ENCODE measurements at places on chromosomes 5 and 9.

DNA sequence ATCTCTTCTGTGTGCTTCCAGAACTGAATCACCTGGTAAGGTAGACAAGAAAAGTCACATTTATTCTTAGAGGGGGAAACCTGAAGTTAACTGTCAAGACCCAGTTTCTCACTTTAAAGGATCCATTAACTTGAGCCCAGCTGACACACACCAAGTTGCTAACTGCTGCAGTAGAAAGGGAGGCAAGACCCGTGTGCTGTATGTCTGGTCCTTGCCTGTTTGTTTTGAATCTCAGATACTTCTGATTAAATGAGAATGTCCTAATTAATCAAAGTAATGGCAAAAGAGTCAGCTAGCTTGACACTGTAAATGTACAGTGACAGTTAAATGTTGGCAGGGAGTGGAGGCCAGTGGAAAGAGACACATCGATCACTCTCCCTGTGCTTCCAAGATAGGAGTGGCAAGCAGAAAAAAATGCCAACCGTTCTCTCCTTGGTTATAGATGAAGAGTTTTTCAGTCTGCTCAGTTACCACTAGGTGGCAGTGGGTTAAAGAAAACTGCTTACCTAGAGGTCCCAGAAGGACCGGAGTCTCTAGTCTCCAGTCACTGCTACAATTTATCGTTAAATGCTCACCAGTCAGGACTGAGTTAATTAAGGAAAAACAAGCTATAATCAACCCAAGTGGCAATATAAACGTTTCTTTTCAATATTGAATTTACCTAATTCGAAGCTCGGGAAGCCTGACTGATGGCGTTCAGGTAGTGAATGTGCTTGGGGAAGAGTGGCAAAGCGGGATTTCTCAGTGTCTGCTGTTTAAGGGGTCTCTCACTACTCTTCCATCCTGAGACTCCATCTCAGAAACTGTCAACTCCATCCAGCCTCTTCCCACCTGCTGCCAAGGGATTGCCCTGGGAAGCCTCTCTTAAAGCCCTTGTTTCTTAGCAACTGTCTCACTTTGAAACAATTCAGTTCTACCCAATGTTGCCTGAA lies 18.4 kb downstream of the LSM11 start:
- DNase-seq = peak; percentile 6

DNA sequence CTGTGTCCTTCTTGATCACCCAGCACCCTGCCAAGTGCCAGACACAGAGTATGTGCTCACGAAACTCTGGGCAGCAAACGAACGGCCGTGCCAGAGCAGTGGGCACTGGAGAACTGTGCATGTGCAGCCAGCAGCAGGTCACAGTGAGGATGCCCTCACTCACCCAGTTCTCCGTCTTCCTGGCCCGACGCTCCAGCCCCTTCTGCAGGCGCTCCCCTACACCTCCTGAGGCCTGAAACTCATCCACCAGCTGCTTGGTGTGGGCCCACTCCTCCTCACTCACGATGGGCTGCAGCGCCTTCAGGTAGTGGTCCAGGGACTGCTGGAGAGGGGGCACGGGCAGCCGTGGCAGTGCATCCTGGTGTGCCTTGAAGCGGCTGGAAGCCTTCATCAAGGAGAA lies 2.9 kb downstream of the CRAT start:
- no peak for DNase-seq

- no peak for DNase-seq
Measured at GRCh38 chr9:109857336-109857735, 77.3 kb downstream of the PALM2AKAP2 start.

GRCh38 chr5:171714851-171715250 lies 70.8 kb upstream of the SMIM23 start:
- peak; percentile 25 for DNase-seq

GRCh38 chr5:53262348-53262970 lies 152.9 kb upstream of the MOCS2 start:
- DNase-seq = peak; percentile 9

GRCh38 chr5:157160001-157160400 lies 6.1 kb downstream of the GARIN3 start:
- no peak for DNase-seq

DNA sequence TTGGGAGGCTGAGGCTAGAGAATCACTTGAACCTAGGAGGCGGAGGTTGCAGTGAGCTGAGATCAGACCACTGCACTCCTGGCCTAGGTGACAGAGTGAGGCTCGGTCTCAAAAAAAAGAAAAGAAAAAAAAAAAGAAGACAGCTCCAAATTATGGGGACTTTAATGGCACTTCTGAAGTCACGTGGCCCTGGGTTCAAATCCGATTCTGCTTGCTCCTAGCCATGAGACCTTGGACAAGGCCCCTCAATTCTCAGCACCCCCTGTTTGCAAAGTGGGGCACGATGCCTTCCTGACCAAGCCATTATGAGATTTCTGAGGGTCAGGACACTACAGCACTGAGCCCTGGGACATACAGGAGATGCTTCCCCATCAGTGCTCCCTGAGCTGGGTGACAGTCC lies 1.1 kb upstream of the ENG start:
- no peak for DNase-seq

DNA sequence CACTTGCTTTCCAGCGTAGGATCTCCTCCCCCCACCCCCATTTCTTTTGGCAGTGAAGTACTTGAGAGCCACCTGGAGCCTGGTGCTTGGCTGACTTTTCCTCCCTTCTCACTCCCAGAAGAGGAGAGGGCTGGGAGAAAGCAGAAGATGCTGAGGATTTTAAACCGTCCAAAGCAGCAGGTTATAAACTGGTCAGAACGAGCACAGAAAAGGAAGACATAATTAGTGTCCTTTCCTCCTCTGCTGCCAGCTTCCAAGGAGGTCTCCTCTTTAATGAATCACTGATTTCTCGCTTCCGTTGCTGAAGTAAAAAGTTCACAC lies 563 bp upstream of the FGF10 start:
- no peak for DNase-seq

DNA sequence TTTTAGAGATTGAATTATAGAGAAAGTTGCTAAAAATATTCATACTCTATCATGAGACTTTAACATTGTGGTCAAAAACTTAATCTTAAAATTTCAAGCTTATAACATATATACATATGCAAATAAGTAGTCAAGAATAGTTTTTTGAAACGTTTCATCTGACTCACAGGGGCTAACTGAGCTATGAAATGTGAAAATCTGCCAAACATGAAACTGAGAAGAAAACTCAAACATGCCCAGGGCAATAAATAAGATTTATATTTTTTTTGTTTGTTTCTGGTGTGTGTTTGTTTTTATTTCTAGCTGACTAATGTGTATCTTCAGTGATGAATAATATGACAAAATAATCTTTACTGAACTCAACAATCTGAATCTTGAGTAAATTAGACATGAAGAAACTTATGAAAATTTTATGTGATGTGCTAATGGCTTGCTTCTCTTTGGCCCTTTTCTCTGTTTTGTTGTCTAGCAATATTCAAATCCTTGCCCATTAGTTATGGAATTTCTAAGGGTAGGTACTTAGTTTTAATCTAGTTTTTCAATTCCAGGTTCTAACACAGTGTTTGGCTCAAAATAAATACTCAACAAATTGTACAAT lies 99.9 kb downstream of the FAM174A start:
- DNase-seq = no peak

GRCh38 chr5:159419576-159419975 lies 89.3 kb upstream of the IL12B start:
- DNase-seq = peak; percentile 15

GRCh38 chr5:172830876-172831662 lies 3.0 kb upstream of the ERGIC1 start:
- no peak for DNase-seq

- DNase-seq = peak; percentile 9
Measured at GRCh38 chr5:28766565-28767158, 1728.3 kb upstream of the CDH9 start.

DNA sequence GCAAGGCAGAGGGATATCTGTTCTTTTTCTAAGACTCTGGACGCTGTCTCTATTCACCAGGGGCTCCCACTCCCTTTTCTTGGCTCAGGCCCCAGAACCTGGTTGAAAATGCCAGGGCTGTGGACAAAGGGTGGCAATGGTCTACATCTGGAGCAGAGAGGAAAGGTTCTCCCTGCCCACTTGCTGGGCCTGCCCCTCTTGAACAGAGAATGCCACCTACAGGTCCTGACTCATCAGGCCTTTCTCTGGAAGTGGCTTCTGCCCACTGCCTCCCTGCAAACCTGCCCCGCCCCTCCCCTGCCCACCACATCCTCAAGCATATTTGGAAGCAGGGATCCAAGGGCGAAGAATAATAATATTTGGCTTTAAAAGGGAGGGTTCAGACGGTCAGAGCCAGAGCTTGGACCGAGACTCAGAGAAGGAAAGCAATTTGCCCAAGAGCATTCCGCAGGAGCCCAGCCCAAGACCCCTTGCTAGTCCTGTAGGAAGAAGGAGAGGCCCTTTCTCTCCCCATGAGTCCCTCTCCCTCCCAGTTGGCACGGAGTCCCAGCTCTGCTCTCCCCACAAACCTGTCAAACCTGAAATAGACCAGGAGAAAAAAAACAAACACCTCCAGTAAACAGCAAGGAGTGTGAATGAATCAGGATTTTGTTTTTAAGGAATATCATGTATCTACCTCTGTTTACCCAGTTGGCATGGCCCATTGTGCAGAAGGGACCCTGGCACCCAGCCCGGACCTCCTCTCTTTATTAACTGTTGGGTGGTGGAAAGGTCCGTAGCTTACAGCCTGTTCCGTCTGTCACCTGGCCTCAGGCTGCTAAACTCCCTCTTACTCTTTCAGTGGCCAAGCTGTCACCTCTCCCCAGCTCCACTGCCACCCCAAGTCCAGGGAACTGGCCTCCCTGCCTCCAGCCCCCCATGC lies 37.7 kb upstream of the STXBP1 start:
- DNase-seq = peak; percentile 90

DNA sequence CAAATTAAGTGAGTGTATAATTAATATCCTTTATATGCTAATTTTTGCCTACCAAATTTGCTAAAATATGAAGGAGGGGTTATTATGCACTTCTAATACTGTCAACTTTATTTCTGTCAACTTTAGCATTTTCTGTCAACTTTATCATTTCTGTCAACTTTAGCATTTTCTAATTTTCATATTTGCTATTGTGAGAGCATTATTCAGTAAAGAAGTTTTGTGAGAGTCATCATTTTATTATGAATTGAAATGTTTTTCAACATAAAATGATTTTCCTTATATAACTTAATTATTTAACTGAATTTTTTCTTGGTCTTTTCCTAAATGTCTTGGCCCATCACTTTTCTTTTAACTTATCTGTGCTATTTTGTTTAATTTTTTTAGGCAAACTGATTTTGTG lies 58.2 kb downstream of the FBXO4 start:
- DNase-seq = no peak

DNA sequence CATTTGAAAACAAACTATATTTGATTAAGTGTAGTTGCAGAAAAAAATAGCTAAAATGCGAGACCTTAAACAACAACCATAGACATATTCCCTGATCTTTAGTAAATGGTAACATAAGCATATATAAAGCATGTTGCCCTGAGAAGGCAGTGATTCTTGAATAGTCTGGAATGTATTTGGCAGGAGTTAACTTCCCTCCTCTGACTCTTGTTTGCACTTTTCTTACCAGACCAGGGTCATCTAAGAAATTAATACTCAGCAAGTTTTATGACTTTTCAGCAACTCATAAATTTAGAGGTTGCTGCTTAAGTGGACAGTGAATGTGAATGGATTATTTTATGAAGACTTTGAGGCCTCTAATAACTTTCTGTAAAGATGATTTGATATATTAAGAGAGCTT lies 55.3 kb upstream of the NUDT12 start:
- DNase-seq = no peak

- DNase-seq = peak; percentile 30
Measured at GRCh38 chr5:174231956-174232487, 186.5 kb downstream of the NSG2 start.

- peak; percentile 95 for DNase-seq
Measured at GRCh38 chr5:32852535-32852934, 141.4 kb downstream of the NPR3 start.

DNA sequence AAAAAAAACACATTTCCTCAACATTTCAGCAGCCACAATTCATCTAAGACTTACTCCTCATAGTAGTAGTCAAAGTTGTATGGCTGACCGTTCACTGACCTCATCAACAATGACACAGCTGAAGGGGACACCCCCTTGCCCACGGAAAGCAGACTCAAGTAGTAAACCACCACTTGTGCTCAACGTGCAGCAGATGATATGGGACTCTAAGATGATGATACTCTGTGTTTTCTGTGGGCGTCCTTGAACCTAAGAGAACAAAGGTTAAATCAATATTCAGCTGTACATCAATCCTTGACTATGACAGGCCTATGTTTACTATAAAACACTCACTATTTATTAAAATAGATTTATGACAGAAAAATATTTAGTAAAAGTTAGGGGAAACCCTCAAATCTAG lies 71.6 kb downstream of the SETX start:
- no peak for DNase-seq

- DNase-seq = no peak
Measured at GRCh38 chr5:13508559-13508958, 435.9 kb downstream of the DNAH5 start.

GRCh38 chr9:129853614-129854013 lies 18.4 kb downstream of the USP20 start:
- DNase-seq = peak; percentile 42

DNA sequence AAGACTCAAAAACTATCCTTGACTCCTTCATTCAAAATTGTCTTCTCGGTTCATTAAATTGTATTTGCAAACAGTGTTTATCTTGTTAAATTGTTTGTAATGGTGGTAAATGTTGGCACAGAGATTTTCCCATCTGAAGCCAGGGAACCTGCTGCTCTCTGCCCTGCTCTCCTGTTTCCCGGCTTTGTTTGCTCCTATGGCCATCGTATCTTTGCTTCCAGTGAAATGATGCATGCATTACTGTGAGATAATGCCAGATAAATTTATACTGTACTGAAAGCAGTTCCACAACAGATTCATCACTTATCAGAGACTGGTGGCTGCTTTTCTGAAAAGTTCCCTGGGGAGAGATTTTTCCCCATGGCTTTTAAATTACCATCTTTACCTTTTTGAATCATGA lies 81.4 kb downstream of the CD180 start:
- no peak for DNase-seq

- no peak for DNase-seq
Measured at GRCh38 chr5:87233143-87233542, 34.5 kb upstream of the RASA1 start.

- no peak for DNase-seq
Measured at GRCh38 chr9:121626012-121626411, 25.4 kb upstream of the DAB2IP start.

- no peak for DNase-seq
Measured at GRCh38 chr5:66529704-66530103, 66.5 kb upstream of the MAST4 start.

DNA sequence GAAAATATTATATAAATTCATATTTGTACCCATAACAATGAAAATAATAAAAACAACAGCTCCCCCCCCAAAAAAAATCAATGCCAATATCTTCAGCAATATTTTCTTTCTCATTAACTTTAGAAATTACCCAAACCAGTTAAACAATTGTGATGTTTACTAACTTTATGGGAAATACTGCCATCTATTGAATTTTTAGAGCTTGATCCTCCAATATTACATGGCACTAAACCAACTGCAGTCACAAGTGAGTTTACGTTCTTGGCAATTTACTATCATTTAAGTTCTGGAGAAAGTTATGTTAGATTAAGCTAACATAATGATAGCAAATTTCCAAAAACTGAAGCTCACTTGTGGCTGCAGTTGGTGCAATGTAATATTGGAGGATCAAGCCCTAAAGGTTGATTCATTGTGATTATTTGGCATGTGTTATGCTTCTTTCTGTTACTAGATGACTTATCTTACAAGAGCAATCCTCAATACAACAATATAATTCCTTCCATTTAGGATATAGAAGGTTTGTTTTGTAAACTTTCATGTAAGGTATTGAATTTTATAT lies 379.5 kb downstream of the CDH18 start:
- no peak for DNase-seq

GRCh38 chr9:96149533-96150280 lies 152.3 kb downstream of the HSD17B3 start:
- DNase-seq = no peak
